ENCODE measurements at places on chromosomes 5 and 9.

DNA sequence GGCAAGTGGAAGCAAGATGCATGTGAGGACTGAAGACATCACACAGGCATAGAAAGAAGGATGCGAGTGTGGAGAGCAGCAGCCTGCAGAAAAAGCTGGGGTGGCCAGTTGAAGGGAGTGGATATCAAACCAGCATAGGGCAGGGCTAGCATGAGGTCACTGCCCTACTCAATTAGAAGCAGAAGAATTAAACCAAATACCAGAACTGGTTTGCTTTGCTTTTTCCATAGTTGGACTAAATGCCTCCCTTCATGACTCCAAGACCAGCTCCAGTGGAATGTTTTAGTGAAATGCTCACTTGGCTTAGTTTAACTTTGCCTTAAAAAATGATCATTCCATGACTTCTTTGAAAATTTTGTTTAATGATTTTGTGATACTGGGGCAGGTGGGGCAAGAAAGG is 45.8 kb downstream of the TMEM167A start:
- no peak for DNase-seq

GRCh38 chr9:35357116-35357515 is 132.8 kb upstream of the RUSC2 start:
- no peak for DNase-seq

DNA sequence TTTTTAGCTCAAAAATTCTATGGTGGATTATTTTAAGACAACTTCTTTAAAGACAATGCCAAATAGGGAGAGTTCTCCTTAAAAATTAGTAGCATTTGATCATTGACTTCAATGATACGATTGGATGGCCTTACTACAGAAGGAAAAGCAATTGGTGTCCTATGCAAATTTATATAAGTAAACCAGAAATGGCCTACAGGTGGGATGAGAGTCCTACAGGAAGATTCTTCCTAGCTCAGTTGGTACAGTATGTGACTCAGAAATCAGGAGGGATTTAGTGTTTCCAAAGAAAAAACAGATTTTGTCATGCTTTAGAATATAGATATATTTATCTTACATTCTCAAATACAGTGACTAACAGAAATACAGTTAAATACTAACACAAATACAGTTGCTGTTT is 6.5 kb downstream of the ANKRA2 start:
- no peak for DNase-seq

DNA sequence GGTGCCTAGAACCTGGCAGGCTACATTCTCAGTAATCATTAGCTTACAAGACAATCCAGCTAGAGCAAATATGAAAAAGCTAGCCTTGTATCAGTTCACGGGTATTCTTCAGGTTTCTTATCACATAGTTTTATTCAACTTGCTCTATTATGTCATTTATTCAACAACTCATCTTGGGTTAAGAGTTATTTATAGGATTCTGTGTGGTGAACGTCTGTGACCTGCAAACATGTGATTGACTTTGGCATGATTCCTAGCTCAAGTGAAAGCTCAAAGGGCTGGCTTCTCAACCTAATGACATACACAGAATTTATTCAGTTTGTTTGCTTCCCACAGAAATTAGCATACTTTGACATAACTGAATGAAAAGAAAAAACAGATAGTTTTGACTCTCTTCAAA is 173.1 kb downstream of the PLPPR1 start:
- DNase-seq: no peak

DNA sequence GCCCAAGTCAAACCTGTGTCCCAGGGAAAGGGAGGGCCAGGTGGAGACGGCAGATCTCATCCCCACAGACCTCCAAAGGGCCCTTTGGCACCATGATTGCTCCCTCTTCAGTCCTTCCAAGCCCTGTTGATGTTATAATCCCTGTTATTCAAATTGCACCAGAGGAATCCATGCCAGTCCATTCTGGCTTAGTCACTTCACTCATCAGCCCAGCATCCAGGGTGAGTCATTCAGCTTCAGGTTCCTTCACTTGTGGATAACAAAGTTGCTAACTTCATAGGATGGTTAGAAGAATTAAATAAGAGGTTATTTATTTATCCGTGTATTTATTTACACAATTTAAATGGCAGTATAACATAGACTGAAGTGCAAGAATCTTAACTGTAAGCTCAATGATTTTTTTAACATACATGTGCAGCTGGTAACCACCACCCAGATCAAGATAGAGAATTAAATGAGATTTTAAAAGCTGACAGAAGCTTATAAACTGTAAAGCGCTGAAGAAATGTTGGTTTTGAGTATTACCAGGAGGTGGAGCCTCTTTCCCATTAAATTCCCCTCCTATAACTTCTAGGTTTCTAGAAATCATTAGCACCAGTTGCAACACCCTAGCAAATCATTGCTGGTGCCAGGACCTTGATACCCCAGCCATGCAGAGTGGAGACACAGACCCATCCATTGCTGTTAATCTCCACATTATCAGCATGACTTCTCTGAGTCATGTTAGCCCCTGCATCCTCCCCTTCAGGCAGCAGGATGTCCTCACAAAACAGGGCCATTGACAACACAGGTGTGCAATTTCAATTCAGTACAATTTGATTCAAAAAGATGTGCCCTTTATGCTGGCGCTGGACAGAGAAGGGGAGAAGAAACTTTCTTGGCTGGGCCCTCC is 77.4 kb downstream of the SEC61B start:
- DNase-seq: no peak
